ENCODE measurements at places on chromosomes 16 and 17. TPM values are rescaled to one million over a fixed set of nuclear protein-coding genes. Genes with fewer than 3 reads are reported as not detected.
A peak's percentile ranks its signal among the peaks of the same experiment; 100 is the strongest.

GRCh38 chr17:70968302-70968701 lies 799.0 kb downstream of the KCNJ2 start:
- DNase-seq, result no peak

DNA sequence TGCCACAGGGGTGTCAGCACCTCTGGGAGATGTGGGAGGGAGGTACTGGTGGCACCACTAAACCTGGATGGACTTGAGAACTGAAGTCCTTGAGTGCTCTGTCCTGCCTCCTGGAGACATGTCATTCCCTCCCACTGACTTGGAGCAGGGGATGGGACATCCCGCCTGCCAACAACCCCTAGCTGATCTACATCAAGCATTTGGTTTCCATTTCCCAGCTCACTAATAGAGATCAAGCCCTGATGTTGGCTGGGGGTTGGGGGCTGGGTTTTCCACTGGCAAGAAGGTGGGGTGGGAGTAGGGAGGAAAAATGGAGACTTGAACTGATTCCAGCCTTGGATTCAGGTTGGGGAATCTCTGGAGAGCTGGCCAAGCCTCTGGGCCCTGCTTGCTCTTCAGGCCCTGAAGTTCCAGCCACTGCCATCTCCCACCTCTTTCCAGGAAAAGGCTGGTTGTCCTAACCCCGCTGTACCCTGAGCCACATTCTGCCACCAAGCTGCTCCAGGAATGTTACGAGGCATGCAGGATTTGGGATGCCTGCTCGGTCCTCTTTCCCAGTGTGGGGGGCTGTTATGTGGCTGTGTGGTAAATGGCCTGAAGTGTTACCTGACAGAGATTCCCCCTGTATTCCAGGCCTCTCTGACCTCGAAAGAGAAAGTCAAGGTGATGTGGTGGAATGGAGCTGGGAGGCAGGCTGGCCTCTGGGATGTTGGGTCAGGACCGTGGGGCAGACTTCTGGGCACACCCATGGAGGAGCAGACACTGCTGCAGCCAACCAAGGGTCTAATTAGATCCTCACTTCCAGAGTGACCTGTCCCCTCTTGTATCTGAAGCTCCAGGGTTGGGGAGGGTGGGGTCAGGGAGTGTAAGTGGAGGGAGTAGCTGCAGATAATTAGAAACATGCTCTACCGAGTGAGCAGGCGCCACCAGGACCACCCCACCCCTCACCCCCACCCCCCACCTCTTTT lies 16.7 kb downstream of the IGFBP4 start:
- DNase-seq, result no peak

DNA sequence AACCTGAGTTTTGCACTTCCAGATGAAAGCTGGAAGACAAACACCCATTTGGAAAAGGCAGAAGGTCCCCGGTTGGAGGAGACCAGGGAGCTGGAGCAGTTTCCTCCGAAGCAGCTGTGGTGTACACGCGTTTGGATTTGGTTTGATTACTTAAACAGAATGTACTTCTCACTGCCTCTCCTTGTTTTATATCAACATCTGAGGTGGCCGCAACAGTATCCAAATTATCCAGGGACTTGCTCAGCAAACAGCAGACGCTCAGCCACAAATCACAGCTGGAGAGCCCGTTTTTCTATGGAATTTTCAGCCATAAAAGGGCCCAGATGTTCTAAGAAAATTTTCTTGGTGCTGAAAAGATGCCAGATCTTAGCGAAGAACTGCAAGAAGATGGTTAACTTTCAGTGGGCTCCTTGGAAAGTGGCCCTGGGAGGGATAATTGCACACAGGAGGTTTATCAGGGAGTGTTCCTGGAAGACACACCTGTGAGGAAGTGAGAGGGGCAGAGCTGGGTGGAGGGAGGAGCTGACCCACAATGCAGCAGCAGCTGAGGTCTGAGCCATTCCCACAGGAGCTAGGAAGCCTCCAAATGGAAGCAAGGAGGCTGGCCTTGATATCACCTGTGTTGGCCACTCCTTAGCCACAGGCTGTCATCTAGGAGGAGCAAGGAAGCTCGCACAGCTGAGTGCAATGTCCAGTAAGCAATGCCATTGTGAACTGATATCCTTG lies 28.9 kb upstream of the CDH5 start:
- peak; percentile 81 for DNase-seq

GRCh38 chr16:72434159-72434558 lies 262.2 kb upstream of the PMFBP1 start:
- no peak for DNase-seq

DNA sequence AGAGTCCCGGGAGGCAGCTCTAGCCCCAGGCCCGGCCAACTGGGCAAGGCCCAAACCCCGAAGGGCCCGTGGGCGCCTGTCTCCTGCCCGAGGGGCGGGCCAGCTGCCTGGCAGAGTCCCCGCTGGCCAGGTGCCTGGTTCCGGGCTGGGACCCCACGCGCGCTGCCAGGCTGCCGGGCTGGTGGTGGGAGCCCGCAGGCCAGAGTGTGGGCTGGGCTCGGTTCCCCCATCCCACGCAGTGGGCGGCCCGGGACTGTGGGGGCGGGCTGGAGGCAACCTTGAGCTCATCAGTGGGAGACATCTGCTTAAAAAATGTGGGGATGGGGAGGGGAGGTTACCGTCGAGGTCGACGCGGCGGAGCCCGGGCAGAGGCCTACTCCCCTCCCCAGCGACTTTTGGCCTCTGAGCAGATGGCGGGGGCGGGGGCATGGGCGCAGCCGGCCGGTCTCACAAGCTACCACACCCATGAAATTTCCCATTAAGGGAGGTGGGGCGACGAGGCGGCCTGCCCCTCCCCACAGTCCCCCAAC lies 176.4 kb upstream of the GSE1 start:
- DNase-seq, result peak; percentile 87

DNA sequence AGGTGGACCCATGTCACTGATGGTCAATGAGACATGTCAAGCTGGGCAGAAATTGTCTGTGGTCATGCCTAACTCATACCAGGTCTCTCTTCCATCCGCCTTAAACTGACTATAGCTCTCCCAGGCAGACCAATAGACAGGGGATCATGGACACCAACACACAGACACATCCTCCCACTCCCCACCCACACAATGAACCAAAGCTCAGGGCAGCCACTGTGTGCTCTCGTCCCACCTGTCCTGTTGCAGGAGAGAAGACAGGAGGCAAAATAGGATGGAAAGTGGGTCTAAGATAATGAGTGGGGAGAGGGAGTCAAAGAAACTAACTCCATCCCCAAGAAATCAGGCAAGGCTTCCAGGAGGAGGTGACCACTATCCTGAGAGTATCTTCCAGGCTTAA lies 3.2 kb downstream of the PYY start:
- DNase-seq, result no peak

DNA sequence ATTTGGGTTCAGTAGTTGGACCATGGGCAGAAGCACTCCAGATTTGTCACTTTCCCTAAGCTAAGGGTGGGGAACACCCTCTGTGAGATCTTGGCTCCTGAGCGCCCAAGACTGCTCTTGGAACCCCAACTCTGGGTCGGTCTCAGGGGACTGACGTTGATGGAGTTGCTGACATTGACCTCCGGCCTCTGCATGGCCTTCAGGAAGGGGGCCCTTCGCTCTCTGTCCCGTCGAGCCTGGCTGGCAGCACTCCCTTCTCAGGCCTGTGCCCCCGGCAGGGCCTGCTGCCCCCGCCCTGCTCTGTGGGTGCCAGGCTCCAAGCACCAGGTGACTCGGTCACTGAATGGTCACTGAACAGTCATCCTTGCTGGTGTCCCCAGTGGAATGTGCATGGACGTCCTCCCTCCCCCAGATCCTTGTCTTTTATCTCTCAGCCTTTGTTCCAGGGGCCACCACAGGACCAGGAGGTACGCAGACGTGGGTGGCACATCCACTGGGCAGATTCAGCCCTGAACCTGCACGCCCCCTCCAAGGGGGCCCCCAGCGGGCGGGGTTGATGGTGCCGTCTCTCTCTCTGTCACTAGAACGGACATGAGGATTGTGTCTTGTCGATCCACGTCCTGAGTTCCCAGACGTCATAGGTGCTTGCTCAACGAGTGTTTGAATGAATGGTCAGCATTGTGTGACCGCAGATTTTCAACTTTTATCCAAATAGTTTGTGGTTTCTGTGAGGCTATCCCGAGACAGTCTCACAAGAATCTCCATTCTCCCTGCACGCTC lies 314.5 kb downstream of the SEC14L1 start:
- DNase-seq, result no peak

DNA sequence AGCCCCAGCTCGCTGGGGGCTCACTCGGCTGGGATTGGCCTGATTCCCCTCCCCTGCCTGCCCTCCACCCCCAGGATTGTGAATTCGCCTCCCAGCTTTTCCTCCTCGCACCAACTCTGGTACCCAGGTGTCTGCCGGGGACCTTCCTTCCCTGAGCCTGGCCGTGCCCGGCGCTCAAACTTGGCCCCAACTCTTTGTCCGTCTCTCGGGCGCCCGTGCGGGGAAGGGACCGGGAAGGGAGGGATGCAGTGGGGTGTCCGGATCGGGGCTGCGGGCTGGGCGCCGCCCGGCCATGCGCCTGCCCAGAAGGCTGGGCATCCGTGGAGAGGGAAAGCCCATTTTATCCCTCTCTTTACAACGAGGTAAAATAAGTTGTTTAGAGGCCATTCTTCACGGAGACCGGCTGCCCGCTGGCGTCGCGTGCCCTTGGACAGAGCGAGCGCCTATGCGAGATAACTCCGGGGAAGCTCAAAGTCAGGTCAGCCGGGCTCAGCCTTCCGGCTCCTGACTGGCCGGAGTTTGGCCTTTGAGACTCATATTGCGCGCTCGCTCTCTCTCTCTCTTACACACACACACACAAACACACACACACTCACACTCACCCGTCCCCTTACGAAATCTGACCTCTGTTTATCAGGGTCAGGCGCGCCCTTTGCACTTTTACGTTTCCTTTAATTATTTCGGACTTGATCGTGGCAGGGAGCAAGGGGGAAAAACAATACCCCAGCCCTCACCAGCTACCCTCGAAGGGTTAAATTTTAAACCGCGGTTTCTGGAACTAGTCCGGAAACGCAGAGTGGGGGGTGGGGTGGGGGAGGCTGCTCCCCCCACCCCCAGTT lies 774 bp upstream of the MAF start:
- DNase-seq, result no peak

GRCh38 chr17:44529864-44530263 lies 26.7 kb upstream of the GPATCH8 start:
- DNase-seq, result no peak

- DNase-seq, result no peak
These were observed 466.3 kb downstream of the HAPSTR1 start for GRCh38 chr16:9557713-9558112.

DNA sequence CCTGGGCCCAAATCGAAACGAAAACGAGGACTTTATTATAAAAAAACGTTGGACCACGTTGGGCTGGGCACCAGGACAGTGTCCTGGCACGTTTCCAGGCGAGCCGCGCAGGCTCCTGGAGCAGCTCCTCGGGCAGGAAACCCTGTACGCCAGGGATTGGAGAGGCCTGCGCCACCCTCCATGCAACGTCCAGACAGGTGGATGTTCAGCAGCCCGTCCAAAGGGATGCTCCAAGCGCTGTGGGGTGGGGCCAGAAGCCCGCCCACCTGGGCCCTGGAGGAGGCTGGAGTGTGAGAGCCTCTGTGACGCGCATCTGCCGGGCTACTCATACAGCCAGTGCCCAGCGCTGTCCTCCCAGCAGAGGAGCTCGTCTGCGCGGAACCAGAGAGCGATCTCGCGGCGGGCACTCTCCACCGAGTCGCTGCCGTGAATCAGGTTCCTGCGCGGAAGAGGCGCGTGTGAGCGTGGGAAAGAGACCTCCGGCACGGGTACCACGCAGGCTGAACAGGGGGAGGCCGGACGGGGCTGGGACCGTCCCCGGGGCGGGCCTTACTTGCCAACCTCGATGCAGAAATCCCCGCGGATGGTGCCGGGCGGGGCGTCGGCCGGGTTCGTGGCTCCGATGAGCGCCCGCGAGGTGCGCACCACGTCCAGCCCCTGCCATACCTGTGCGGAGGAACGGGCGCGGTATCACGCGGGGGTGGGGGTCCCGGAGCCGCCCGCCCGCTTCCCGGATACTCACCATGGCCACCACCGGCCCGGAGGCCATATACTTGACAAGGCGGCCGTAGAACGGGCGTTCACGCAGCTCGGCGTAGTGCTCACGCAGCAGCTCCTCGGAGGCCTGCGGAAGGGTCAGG lies 785 bp downstream of the NME3 start:
- peak; percentile 37 for DNase-seq

DNA sequence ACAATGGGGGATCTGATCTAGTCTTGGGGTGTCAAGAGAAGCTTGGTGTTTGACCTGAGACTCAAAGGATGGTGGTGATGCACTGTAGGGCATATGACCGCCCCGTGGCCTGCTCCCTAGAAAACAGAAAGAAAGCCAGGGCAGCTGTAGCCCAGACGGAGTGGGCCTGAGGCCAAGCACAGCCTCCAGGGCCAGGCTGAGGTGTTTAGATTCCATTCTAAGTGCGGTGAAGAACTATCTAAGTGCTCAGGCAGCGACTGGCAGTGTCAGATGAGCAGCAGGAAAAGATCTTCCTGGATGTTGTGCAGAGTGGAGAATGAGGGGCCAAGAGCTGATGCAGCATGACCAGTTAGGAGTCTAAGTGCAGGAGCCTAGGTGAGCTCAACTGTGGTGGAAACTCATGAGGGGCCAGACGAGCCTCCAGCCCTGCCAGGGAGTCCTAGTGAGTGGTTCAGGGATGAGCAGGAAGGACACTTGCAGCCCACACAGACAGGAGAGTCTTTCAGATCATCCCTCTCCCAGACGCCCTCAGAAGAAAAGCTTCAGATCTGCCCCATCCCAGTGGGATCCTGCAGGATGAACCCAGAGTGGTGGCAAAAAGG lies 314.2 kb upstream of the CCL2 start:
- peak; percentile 59 for DNase-seq

DNA sequence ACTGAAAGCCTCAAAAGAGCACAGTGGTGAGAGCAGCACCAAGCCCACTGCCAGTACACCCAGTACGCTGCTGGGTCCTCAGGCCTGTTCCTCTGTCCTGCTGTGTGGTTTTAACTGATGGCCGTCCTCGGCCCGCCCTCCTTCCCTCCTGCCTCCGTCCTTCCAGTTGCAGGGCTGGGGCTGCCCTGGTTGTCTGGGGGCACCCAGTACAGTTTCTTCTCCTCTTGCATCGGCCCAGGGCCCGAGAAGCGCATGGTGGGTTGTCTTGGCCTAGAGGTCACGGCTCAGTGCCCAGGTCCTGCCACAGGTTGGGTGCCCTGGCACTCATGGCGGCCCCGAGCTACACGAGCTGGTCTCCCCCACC lies 70.8 kb upstream of the KCTD5 start:
- DNase-seq, result no peak

DNA sequence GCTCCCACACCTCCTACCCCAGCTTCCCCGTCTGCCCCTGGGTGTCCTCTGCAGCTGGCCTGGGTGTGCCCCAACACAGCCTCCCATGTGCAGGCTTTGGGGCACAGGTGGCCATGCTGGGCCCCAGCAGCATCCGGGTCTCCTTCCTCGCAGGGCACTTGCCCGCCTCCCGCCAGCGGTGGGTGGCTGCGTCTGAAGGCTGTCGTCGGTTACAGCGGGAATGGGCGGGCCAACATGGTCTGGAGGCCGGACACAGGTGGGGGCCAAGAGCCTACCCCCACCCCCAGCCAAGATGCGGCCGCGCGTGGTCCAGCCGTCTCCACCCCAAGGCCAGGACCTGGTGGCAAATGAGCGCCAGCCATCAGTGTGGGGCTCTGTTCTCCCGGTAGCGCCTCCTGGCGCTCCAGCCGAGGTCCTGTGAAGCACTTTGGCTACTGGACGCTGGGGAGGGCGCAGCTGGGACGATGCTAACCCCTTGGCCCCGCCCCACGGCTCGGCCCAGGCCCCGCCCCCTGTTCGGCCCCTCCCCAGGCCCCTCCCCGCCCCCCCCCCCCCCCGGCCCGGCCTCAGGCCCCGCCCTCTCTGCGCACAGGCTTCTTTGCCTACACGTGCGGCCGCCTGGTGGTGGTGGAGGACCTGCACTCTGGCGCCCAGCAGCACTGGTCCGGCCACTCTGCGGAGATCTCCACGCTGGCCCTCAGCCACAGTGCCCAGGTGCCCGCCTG lies 7.3 kb upstream of the RHOT2 start:
- peak; percentile 85 for DNase-seq

The KRTAP2-2 gene
- total RNA-seq, result not detected

All from tongue (tissue), 3 donors.